ENCODE measurements at places on chromosomes 12 and 14. TPM values are rescaled to one million over a fixed set of nuclear protein-coding genes. Genes with fewer than 3 reads are reported as not detected.
A peak's percentile ranks its signal among the peaks of the same experiment; 100 is the strongest.

GRCh38 chr12:68281322-68282077 lies 28.1 kb upstream of the IL22 start:
- no peaks in the 10 kb centered on the region for H3K36me3 ChIP-seq
- no peaks in the 10 kb centered on the region for H3K27me3 ChIP-seq
- H3K27ac ChIP-seq: no peak overlapping the region
- H3K4me1 ChIP-seq: no peaks in the 10 kb centered on the region

DNA sequence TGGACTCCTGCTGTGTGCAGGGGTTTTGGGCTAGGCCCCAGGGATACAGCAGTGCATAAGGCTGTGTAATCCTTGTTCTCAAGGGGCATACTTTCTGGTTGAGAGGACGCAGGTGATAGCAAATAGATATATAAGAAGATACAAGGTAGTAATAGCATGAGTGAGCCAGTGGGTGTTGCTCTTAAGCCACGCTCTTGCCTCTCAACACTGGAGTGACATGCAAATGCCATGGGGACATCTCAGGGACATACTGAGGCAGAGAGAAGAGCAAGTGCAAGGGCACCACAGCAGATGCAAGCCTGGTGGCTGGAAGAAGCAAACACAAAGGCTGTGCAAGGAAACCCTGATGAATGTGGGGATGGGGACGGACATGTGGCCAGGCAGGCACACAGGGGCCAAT lies 223.3 kb downstream of the CHST11 start:
- H3K36me3 ChIP-seq: no peaks in the 10 kb centered on the region
- H3K4me3 ChIP-seq: no peak overlapping the region
- H3K27ac ChIP-seq: no peak overlapping the region
- peaks cover 18% of the 10 kb centered on the region for H3K4me1 ChIP-seq

GRCh38 chr12:49332441-49332861 lies 4.5 kb downstream of the C1QL4 start:
- no peak overlapping the region for H3K4me3 ChIP-seq
- peaks cover 17% of the 10 kb centered on the region for H3K4me1 ChIP-seq
- no peak overlapping the region for H3K27ac ChIP-seq

DNA sequence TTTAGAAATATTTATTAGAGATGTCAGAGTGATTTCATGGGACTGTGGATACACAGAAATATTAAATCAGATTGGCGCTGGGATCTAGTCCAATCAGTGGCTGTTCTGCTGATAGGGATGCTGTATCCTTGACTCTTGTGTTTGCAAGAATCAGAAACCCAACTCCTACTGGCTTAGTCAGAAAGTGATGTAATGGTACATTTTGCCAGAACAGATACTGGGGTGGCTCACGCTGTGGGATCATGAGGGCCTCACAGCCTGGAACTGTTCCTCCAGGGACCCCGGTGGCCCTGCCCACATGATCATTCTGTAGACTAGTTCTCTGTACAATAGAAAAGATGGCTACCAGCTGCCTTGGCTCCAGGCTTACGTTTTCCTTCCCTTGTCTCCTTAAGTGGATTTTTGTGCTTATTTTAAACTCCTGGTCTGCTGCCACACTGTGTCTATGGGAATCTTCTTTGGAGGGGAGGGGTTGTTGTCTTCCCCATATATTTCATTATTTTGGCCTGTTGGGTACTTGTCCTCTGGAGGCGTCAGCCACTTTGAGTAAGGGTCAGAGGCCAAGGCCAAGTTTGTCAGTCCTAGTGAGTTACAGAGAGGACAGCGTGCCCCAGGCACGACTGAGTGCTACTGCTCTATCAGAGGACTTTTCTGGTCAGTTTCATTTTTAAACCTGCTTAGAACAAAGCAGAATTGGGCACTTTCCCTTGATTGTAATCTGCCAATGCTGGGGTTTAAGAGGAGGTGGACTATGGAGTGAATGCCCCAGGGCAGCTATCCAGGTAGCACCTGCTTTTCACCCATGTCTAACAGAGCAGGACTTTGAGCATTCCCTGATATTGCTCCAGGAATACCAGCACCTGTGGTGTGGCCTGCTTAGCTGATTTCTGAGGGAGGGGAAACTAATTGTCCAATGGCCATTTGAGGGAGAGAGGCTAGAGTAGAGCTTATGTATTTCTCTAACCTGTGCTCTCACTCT lies 164.3 kb downstream of the SLC5A8 start:
- no peak for DNase-seq
- no peak overlapping the region for H3K27ac ChIP-seq
- no peak overlapping the region for H3K4me3 ChIP-seq

DNA sequence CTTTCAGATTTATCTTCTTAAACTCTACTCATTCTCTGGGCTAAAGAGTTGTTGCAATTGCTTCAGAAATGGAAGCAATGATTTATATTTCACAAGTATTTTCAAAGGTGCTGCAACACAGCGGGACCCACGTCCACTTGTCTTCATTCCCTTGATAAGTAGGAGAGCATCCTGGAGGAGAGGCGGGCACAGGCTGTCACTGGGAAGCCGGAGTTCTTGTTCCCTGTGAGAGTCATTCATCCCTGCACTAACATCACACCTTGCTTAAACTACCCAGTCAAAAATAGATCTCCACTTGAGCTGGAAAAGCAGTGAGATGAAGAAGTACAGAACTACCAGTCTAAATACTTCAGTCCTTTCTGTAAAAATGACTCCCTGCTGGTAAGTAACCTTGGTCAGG lies 160.5 kb upstream of the RASSF8 start:
- no peaks in the 10 kb centered on the region for H3K4me1 ChIP-seq
- H3K27me3 ChIP-seq: no peaks in the 10 kb centered on the region
- DNase-seq: no peak
- no peak overlapping the region for H3K27ac ChIP-seq

DNA sequence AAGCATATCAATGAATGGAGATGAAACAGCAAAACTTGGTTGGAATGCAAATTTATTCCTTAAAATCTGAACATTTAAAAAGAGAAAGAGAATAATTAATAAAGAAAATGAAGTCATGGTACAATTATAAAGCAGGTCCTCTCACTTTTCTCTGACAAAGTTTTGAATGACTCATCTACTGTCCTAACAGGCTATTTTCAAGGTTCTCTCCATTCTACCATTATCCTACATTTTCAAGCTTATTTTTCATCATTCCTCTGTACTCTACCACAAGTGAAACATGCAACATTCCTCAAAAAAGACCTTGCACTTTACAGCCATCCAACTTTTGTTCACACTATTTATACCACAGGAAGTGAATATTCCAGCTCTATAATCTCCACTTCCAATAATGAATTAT lies 36.9 kb upstream of the AP4S1 start:
- H3K27ac ChIP-seq: no peak overlapping the region
- H3K4me3 ChIP-seq: no peak overlapping the region
- H3K4me1 ChIP-seq: peaks cover 35% of the 10 kb centered on the region
- no peaks in the 10 kb centered on the region for H3K36me3 ChIP-seq
- H3K27me3 ChIP-seq: no peaks in the 10 kb centered on the region

GRCh38 chr12:117986705-117987469 lies 18.1 kb upstream of the KSR2 start:
- no peak overlapping the region for H3K27ac ChIP-seq
- DNase-seq: no peak
- H3K27me3 ChIP-seq: no peaks in the 10 kb centered on the region
- H3K4me3 ChIP-seq: no peak overlapping the region
- no peaks in the 10 kb centered on the region for H3K4me1 ChIP-seq

DNA sequence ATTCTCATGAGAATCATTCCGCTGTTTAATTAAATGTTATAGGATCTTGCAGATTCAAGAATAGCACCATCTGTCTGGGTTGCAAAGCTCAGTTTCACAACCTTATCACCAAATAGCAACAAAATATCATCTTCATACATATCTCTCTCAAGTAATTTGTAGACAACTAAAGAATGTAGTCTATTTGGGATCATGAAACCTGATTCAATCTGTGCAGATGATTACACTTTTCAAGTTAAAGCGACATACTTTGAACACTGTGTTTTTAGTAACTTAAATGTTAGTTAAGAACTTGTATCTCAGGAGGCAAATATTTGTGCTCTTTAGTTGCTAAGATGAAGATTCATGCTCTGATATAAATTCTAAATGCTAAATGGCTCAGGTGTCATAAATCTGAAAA lies 14.8 kb downstream of the MED13L start:
- peaks cover 80% of the 10 kb centered on the region for H3K4me1 ChIP-seq
- H3K27ac ChIP-seq: no peak overlapping the region
- no peak for DNase-seq
- no peaks in the 10 kb centered on the region for H3K27me3 ChIP-seq

- peaks cover 51% of the 10 kb centered on the region for H3K4me1 ChIP-seq
- H3K27ac ChIP-seq: peak overlapping the region; percentile 8
- H3K36me3 ChIP-seq: no peaks in the 10 kb centered on the region
- no peaks in the 10 kb centered on the region for H3K27me3 ChIP-seq
- DNase-seq: no peak
Observed at GRCh38 chr12:53496752-53497032, 2.6 kb downstream of the MAP3K12 start.

DNA sequence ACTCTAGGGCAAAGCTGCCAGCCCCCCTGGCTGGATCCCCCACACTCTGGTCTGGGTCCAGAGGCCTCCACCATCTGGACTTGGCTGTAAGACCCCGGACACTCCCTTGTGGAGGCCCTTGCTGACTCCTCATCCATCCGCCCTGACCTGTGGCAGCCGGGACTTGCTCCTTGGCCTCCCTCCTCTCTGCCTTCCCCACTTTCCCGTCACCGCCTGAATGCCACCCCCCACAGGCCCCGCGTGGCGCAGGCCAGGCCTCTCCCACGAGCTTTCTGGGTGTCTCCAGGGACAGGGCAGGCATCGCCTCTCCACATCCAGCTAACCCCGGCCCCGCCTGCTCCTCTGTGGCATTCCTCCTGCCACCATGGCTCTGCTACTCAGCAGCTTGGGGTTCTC lies 14.1 kb downstream of the JAG2 start:
- H3K4me1 ChIP-seq: no peaks in the 10 kb centered on the region
- no peak overlapping the region for H3K4me3 ChIP-seq
- H3K36me3 ChIP-seq: no peaks in the 10 kb centered on the region

- no peaks in the 10 kb centered on the region for H3K4me1 ChIP-seq
- no peak overlapping the region for H3K27ac ChIP-seq
- no peaks in the 10 kb centered on the region for H3K36me3 ChIP-seq
- no peak for DNase-seq
- no peaks in the 10 kb centered on the region for H3K27me3 ChIP-seq
- no peak overlapping the region for H3K4me3 ChIP-seq
Observed at GRCh38 chr14:76613616-76614015, 147.7 kb upstream of the VASH1 start.

- H3K4me1 ChIP-seq: peaks cover 7% of the 10 kb centered on the region
- H3K4me3 ChIP-seq: no peak overlapping the region
- no peaks in the 10 kb centered on the region for H3K36me3 ChIP-seq
- H3K27me3 ChIP-seq: no peaks in the 10 kb centered on the region
Observed at GRCh38 chr14:92496191-92496857, 17.3 kb upstream of the RIN3 start.

DNA sequence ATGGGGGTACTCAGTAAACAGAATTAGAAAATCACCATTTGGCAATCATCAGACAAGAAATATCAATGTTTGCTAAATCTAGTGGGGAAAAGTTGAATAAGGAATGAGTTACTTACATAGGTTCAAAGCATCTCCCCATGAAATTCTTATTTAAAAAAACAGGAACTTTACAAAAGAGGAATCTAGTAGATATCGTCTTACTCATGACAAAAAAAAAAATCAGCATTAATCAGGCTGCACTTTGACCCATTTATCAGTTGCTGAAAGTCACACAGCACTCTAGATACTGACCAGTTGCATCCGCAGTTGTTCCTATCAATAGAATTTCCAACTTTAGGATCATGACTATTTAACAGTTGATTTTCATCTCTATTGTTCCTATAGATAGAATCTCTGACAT lies 5.8 kb upstream of the DICER1 start:
- H3K36me3 ChIP-seq: no peaks in the 10 kb centered on the region
- H3K27me3 ChIP-seq: no peaks in the 10 kb centered on the region
- DNase-seq: no peak

DNA sequence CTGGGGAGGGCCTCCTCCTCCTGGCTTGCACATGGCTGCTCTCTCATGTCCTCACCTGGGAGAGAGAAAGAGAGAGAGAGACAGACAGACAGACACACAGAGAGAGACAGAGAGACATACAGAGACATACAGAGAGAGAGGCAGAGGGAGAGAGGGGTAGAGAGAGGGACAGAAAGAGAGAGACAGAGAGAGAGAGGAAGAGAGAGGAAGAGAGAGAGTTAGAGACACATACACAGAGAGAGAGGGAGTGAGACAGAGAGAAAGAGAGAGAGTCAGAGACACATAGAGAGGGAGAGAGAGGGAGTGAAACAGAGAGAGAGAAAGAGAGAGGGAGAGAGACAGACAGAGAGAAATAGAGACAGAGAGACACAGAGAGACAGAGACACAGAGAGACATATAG lies 103.6 kb upstream of the ESRRB start:
- H3K36me3 ChIP-seq: no peaks in the 10 kb centered on the region
- DNase-seq: no peak
- no peak overlapping the region for H3K27ac ChIP-seq
- H3K4me1 ChIP-seq: peaks cover under 1% of the 10 kb centered on the region

GRCh38 chr14:100780246-100780645 lies 45.7 kb upstream of the MEG3 start:
- H3K27me3 ChIP-seq: no peaks in the 10 kb centered on the region
- no peaks in the 10 kb centered on the region for H3K4me1 ChIP-seq
- H3K36me3 ChIP-seq: no peaks in the 10 kb centered on the region
- DNase-seq: no peak

DNA sequence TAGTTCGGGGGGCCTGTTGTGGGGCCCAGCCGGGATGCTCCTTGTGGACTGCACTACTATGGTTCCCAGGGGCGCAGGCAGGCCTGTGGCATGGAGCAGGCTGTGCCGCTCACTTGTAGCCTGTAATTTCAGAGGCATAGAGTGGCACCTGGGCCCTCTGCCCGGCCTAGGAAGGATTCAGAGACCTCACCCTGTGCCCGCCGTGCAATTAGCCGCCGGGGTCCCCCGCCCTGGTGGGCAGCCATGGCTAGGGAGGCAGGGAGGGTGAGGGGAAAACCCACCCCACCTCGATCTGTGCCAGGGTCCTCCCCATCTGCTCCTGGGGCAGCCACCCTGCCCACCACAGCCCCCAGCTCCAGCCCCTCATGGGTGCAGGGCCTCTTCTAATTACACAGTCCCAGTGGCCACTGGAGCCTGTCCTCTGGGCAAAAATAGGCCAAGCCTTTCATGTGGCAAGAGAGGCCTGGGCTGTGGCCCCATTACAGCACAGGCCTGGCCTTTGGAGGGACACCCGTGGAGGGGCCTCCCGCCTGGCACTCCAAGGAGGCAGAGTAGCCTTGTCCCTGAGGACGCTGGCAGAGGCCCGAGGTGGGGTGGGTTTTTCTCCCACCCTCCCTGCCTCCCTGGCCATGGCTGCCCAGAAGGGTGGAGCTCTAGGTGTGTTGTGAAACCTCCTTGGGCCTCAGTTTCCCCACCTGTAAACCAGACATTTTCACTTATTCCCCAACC lies 5.3 kb upstream of the TMEM119 start:
- H3K4me3 ChIP-seq: no peak overlapping the region
- H3K27me3 ChIP-seq: no peaks in the 10 kb centered on the region
- no peaks in the 10 kb centered on the region for H3K36me3 ChIP-seq

PSEN1 gene
- total RNA-seq: 63.9 TPM

PLCZ1 gene
- not detected for total RNA-seq

BCL2L2 gene
- 53.0 TPM for total RNA-seq

NFATC4 gene
- 42.5 TPM for total RNA-seq

BEGAIN gene
- 1.5 TPM for total RNA-seq

CALM1 gene
- total RNA-seq: 477 TPM

NAA25 gene
- 18.8 TPM for total RNA-seq

Data from upper lobe of right lung (tissue), 1 donor.